ENCODE measurements at places on chromosomes 4 and X. TPM values are rescaled to one million over a fixed set of nuclear protein-coding genes. Genes with fewer than 3 reads are reported as not detected.

Gene LRRC66
- total RNA-seq: not detected

Gene TIGD4
- 0.11 TPM for total RNA-seq

Gene SPANXA1
- total RNA-seq: not detected

Gene CFAP47
- total RNA-seq: not detected

Gene C4orf36
- not detected for total RNA-seq

Gene NEUROG2
- not detected for total RNA-seq

Gene RHOH
- total RNA-seq: 539 TPM

Gene LDB2
- total RNA-seq: not detected

Gene CSN1S1
- total RNA-seq: not detected

Gene ABLIM2
- 1.6 TPM for total RNA-seq

Gene CCKAR
- total RNA-seq: not detected

Gene EMCN
- not detected for total RNA-seq

Gene CT83
- total RNA-seq: not detected

Gene HOPX
- 13.1 TPM for total RNA-seq

Gene TLR3
- total RNA-seq: 1.2 TPM

Gene GLA
- 31.7 TPM for total RNA-seq

Gene NELFA
- total RNA-seq: 39.0 TPM

Gene POLN
- 0.89 TPM for total RNA-seq

Gene SSX2
- total RNA-seq: not detected
